CD8-positive, alpha-beta memory T cell (primary cell): ENCODE measurements at places on chromosomes 7 and 10. TPM values are rescaled to one million over a fixed set of nuclear protein-coding genes. Genes with fewer than 3 reads are reported as not detected.
A peak's percentile ranks its signal among the peaks of the same experiment; 100 is the strongest.

DNA sequence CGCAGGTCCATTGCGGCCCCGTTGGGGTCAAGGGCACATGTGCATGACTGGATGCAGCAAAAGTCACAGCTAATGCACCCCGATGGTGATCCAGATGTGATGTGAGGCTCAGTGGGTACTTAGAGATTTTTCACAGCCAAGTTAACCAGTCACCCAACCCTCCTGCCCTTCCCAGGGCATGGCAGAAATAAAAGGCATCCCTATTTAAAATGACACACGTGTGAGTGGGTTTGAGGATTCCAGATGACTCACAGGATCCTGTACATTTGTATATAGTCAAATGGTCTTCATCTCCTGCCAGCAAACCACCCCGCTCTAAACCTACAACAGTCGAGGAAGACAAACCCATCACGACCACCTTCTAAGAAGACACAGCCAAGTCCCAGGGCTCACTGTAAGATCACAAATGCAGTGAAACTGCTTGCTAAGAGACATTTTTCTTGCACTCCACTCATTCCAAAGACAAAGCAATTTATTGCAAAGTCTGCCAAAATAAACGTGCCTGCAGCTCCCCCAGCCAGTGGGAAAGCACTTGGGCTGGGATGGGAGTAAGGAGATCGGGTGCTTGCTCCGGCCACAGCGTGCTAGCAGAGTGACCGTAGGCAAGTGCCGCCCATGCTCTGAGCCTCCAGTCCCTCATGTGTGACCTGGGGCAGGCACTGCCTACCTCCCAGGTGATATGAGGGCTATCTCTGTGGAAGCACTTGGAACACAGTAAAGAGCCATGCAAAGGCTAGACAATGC, 86.6 kb upstream of the MACROH2A2 start:
- no peak for DNase-seq

DNA sequence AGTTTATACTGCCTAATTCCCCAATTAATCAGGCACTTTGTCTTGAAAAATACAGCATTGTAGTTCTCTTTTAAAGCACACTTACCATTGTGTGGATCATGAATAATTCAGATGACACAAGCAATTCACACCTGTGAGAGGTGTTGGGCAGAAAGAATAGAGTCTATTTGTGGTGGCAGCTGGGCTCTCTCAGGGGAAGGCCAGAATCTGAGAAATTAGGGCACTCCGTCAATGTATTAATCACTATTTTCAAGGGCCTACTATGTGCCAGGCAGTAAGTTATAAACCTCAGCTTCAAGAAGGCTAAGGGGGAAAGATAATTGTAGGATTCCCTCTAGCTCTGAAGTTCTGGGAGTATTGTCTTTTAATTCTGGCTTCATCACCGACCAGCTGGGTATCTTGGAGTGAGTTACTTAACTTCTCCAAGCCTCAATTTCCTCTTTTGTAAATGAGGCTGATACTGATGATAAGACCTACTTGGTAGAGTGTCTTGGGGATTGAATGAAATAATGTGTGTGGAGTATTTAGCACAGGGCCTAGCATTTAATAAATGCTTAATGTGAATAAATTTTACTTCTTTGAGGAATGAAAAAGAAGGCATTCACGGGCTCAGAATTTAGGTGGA, 2.5 kb downstream of the CHN2 start:
- no peak for DNase-seq

GRCh38 chr10:21570761-21571521, 36.9 kb downstream of the MLLT10 start:
- no peak for DNase-seq

DNA sequence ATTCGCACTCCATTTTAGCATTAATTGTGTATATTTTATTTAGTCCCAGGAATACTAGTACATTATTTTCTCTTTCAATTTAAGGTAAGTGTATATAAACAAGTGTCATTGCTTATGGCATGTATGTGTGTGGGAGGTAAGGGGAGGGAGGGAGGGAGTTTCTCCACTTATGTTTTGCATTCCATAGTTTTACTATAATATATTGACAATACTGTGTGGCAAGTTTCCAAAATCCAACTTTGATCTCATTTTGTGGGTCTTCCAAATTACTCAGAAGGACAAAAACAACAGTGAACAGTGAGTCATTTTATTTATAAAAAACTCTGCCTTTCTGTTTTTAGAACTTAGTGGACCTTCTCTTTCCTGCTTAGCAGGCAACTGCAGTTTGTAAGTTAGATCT, 102.3 kb upstream of the SEMA3E start:
- DNase-seq = no peak

DNA sequence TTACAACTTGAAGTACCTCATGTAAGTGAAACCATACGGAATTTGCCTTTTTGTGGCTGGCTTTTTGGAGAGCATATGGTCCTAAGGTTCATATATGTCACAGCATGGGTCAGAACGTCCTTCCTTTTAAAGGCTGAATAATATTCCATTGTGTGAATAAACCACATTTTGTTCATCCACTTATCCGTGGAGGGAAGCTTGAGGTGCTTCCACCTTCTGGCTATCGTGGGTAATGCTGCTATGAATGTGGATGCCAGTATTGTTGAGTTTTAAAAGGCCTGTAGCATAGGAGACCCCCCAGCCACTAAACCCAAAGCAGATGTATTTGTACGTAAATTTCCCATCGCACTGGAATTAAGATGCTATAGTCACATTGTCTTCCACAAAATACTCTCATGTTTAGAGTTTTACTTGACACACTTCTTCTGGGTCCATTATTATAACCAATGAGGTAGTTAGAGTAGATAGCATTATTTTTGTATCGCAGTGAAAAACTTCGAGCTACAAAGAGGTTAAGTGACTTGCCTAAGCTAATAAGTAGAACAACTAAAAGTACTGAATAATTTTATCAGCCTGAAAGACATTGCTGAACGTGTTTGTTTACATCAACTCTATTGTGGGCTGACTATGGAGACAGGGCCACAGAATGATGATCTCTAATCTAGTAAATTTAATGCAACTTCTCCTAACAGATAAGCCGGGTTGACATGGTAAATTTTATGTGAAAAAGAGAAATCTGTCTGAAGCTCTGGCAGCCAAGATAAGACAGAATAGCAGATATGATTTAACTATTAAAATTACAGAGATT, 183.0 kb upstream of the CTBP2 start:
- no peak for DNase-seq

GRCh38 chr10:37344413-37344812, 219.0 kb downstream of the ANKRD30A start:
- no peak for DNase-seq

GRCh38 chr10:126012485-126012884, 116.1 kb downstream of the FANK1 start:
- no peak for DNase-seq

DNA sequence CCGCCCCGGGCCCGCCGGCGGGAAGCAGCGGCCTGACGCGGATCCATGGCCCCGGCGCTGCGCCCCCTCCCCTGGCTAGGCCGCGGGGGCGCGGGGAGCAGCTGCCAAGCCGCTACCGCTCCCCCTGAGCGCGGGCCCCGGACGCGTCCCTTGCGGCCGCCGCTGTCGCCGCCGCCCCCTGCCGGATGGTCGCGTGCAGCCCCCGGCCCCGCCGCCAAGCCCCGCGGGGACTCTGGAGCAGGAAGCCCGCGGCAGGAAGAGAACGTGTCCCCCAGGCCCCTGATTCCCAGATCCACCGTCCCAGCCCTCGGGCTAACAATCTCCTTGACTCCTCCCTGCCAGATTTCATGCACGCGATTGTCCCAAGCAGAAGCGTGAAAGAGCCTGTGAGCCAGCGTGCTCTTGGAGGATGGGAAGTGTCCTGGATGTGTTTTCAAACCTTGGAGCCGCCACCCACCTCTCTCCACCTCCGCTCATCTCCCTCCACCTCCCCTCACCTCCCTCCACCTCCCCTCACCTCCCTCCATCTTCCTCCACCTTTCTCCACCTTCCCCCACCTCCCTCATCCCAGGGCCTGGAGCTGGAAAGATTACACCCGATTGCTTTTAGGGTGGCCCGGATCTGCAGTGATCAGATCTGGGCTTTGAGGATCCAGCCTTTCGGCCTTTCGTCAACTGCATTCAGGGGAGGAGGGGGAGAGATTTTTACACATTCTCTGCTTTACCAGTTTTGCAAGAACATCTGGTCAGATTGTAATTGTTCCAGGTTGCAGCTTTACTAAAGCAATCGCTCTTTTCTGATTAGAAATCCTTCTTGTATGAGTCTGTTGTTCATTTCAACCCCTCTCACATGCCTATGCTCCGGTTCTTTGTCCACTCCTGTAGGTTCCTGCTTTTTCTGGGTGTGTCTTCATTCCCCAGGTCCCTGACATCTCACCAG, 570 bp upstream of the PRTFDC1 start:
- DNase-seq = peak; percentile 43

DNA sequence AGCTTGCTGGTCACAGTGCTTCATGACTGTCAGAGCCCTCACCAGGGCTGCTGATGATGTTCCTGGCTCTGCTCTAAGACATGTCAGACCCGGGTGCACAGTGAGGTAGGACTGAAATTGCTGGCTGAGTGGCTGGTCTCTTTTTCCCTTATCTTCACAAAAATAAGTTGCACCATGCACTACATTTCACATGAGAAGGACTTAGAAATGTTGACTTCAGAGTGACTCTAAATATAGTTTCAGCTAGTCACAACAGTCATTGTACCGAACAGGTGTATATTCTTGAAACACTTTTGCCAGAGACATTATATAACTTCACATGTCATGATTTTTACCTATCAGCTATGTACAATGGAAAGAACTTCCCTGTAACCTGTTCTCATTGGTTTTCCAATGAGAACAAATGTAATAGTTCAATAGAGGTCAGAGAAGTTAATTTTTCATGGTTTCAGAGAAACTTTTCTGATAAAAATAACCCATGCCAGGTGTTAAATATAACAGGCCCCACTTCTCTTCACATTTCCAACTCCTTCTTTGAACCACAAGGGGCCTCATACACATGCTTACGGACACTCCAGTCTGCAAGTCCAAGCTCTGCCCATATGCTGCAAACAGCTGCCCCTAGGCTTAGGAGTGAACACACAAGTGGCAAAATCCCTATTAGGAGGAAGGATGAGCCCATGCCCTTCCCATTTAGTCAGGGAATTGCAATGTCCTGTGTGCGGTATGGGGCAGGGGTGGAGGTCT, 115.6 kb downstream of the CDK6 start:
- no peak for DNase-seq

GRCh38 chr10:48796713-48797245, 112.1 kb downstream of the WDFY4 start:
- DNase-seq = no peak

GATA3 gene
- 48.9 TPM for total RNA-seq

GRCh38 chr10:17025444-17026295, 103.9 kb downstream of the CUBN start:
- DNase-seq = peak; percentile 26

PPP1R17 gene
- total RNA-seq = not detected

DNA sequence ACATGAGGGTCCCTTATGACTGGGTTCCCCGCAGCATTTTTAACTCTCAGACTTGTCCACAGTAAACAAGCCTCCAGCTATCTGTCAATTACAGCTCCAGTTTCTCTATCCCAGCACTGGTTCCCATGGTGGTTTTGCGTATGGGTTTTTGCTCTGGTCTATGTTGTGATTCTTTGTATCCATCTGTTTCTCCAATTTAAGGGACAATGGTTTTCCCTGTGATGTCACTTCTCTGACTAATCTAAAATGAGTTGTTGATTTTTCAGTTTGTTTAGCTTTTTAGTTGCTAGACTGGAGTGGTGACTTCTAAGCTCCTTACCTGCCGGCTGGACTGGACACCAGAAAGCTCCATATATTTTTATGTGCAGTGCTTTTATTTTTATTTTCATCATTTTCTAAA, 303.7 kb downstream of the INHBA start:
- DNase-seq = no peak

GRCh38 chr7:3301449-3301731, 338 bp downstream of the SDK1 start:
- DNase-seq = no peak

OR2A7 gene
- 1.1 TPM for total RNA-seq

GRCh38 chr7:27875061-27875460, 135.1 kb downstream of the TAX1BP1 start:
- no peak for DNase-seq
